NCI-H524 treated with DMSO at 0.1 percent for 48 hours (cell line): ENCODE measurements at places on chromosomes 5 and 9.

GRCh38 chr9:128899566-128900322 is 17.8 kb downstream of the LRRC8A start:
- no peak for DNase-seq

DNA sequence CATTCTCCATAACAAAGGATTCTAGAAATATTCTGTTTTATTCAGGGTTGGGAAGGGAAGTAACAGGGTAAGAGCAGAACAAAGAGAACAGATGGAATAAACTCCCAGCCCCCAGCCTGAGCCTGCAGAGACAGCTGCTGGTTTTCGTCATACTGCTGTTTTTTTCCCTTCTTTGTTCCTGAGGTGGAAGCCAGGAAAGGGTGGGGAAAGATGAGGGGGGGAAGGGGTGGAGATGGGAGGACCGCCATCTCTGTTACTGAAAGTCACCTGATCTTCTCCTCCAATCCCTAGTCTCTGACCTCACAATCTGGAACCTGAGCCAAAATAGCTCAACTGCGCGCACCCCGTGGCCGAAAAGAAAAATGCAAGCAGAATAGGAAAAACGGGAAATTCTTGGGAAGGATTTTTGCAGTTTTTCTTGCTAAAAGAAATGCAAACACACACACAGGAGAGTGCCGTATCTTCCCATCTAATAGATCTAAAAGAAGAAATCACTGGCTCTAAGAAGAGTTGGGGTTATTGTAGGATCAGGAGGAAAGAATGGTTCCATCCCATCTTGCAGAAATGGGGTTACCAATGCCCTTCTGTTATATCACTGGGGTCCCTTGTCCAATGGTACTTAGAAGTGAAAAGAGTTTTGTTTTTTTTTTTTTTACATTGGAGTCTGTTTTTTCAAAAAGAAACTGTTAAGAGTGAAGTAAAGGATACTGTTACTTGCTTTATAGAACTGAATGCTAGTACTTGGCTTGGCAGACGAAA is 57.9 kb downstream of the DIAPH1 start:
- DNase-seq, result peak; percentile 84

- DNase-seq, result no peak
These were observed 28.0 kb downstream of the OSTF1 start for GRCh38 chr9:75116306-75116705.

DNA sequence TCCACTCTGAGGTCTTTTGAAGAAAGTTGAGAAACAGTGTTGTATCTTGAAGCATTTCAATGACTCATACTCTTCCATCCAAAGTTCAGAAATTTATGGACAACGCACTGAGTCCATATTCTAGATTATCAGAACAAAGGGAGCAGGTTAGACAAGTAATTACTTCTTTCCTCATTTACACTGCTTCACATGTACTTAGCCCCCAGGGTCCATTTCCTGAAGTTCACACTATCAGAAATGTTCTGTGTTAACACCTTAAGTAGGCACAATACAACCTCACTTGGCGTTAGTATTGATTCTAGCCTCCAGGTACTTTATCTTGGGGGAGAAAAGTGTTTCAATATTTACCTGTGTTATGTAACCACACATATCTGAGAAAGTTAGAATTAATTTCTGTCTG is 487.9 kb upstream of the DMAC1 start:
- DNase-seq, result no peak

DNA sequence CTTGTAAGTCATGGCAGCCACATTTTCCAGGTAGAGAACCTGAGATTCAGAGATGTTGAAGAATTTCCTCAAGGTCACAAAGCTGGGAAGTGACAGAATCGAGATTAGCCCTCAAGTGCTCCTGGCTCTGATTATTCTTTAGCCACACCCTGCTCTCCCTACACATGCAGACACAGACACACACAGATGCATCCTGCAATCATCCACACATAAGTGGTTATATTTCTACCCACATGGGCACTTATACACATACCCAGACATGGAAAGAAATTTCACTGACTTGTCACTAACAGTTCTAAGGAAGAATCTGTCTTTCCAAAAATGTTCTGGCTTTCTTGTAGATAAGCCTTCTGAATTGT is 32.2 kb upstream of the GALNT10 start:
- no peak for DNase-seq

- DNase-seq, result no peak
These were observed 47.9 kb downstream of the TRPM3 start for GRCh38 chr9:71073494-71073893.
